Activated naive CD8-positive, alpha-beta T cell treated with anti-CD3 and anti-CD28 coated beads for 36 hours (primary cell): ENCODE measurements at places on chromosomes 16 and 17. TPM values are rescaled to one million over a fixed set of nuclear protein-coding genes. Genes with fewer than 3 reads are reported as not detected.

- no peak for DNase-seq
Measured at GRCh38 chr16:990516-991291, 9.1 kb downstream of the SOX8 start.

DNA sequence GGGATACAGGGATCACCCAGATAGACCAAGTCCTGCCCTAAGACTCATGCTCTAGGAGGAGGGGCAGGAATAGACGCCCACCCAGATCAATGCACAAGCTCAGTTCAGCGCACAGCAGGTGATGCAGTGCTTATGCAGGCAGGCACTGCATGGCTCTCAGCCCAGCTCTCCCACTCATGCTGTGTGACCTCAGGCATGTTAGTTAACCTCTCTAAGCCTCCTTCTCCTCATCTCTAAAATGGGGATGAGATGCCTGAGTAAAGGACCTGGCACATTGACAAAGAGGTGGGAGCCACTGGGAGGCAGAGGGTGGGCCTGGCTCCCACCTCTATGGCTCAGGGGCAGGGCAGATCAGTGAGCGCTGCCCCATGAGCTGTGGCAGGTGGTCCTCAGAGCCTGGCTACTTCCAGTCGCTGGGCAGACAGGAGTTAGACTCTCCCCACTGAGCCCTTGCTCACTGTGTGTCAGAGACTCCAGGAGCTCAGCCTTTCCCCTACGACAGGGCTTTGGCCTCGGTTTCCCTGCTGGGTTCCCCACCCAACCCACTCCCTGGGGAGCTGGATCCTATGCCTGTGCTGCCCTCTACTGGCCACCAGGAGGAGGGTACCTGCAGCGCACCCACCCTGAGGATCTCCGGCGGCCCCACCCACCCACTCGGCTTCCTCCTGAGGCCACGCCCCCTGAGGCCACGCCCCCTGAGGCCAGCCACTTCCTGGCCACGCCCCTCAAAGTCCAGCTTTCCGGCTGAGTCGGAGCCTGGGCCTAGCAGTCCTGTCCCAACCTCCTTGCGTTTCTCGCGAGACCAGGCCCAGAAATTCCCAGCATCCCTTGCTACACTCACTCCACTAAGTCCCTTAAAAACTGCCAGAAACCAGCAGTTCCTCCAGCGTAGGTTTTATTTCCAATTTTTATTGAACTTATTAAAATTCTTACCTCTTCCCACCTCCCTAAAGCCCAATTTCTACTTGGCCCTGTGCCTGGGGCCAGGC lies 196.1 kb downstream of the GSG1L start:
- peak; percentile 77 for DNase-seq

DNA sequence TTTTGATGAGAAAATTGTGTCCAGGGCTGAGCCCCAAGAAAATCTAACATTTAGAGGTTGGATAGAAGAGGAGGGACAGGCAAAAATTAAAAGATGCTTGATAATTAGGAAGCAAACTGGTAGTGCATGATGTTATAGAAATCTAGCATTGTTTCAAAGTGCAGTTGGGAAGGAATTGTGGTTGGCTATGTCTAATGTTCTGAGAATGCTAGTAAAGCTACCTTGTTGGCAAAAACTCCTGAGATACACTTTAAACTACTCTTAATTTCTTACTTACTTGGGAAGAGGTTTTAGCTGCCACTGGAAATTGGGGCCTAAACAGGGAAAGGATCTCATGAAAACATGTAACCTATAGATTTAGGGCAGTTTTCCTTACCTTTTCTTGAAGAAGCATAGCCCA lies 48.3 kb downstream of the MAP2K4 start:
- no peak for DNase-seq

- no peak for DNase-seq
Measured at GRCh38 chr17:42475121-42475520, 16.4 kb downstream of the ATP6V0A1 start.

C17orf67 gene
- total RNA-seq: 1.5 TPM

SMIM22 gene
- not detected for total RNA-seq

PAQR4 gene
- total RNA-seq: 29.5 TPM

DNA sequence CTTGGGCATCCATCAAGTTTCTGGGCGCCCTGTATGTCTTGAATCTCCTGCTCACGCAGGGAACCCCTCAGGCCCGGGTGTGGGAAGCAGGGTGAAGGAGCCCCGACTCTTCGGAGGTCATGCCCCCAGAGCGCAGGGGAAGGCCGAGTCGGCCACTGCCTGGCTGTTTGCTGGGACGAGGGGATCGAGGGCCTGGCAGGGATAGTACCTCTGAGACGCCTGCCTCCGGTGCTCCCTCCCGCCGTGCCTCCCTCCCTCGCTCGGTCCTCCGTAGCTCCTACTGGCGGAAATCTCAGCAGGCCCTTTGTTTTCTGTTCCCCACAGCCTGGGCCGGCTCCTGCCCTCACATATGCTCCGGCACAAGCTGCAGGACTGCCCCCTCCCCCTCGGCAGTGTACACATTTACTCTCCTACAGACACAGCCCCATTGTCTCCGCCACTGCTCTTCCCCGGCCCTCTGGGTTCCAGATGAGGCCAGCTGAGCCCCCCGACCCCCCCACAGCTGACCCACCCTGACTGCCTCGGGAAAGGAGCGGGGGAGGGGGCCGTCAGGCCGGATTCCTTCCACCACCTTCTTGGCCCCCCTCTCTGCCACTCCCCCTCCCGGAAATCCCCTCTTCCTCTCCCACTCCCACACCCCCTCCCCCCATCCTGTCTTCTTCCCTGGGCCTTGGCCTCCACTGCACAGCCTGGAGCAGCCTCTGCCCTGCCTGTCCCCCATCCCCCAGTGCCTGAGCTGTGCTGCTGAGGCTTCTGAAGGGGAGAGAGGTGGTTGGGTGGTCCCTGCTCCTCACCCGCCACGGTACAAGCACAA lies 1.4 kb downstream of the TRAF4 start:
- peak; percentile 46 for DNase-seq

TEKT5 gene
- not detected for total RNA-seq

SEZ6 gene
- not detected for total RNA-seq

GSG1L gene
- not detected for total RNA-seq

DNA sequence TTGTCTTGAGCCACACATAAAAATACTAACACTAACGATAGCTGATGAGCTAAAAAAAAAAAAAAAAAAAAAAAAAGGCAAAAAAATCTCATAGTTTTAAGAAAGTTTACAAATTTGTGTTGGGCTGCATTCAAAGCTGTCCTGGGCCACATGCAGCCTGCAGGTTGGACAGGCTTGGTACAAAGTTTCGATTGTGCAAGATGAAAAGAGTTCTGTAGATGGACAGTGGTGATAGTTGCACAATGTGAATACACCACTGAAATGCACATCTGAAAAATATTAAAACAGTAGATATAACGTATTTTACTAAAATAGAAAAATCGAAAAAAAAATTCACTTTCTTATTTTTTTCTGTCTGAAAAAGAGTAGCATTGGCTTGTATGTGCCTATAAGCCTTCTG lies 42.9 kb downstream of the AMFR start:
- no peak for DNase-seq

DNA sequence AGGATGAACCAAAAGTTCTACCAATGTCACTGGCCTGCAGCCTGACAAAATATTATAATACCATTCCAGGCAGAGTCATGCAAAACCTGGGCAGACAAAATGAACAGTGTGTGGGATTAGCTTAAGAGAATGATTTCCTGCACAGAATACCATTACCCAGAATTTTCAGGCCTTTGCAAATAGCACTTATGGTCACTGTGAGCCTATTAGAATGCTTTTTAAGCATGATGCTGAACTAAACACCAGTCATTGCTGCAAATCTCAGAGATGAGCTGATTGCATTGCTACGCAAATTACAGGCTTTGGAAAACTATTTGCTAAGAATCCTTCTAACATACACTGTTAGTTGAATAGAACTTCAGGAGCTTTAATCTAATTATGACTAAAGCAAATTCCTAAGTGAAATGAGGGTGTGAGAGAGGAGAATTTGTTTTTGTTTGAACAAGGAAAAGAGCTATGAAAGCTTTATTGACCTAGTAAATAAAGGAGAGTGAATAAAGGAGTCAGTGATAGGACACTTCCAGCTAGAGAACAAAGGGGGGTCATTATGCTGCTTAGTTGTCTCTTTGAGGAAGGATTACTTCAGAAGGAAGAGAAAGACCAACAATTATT lies 398.8 kb downstream of the HS3ST3B1 start:
- DNase-seq: no peak

DNA sequence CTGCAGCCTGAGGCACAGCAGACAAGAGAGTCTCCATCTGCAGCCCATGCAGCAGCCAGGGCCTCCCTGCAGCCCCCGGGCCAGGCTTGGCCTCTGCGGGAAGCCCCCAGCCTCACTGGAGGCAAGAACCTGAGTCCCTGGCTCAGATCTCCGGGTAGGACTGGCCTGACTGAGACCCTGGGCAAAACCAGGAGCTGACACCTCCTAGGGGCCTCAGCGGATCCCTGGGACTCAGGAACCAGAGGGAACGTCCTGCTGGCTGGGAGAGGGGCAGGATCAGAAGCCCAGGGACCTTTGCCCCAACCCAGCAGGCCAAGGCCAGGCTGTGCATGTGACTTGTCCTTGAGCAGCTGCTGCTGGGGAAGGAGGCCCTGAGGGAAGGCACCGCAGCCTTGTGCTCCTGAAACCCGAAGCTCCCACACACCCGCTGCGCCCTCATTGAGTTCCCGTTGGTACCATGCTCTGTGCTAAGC lies 1.7 kb upstream of the PRSS21 start:
- DNase-seq: no peak

GRCh38 chr16:79089735-79090284 lies 510.7 kb downstream of the MAF start:
- DNase-seq: peak; percentile 82

GLIS2 gene
- 0.16 TPM for total RNA-seq

TMC8 gene
- total RNA-seq: 136 TPM

DNA sequence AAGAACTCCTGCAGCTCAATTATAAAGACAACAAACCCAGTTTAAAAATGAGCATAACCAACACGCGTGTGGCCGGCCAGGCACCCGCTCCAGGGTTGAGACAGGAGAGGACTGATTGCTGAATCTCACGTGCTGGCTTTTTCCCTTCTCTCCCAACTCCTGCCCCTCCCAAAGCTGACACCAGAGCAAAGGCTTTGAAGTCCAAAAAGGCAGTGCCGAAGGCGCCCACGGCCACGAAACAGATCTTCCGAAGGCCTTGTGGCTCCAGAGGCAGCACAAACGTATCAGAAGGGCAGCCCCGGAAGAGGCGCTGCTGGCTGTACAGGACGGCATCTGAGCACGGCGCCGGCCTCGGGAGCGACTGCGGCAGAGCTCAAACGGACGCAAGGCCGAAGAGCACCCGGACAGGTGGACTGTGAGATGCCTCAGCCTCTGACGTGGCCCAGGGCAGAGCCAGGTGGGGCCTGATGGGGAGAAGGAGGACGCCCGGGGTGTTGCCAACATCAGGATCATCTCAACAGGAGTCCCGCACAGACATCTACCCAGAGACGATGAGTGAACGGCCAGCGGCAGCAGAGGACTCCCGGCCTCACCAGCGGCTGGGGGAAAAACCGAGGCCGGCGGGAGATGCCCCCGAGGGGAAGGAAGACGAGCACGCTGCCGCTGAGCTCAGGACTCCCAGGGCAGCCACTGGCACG lies 10.5 kb downstream of the CLCN7 start:
- no peak for DNase-seq

- DNase-seq: no peak
Measured at GRCh38 chr17:48246612-48247011, 139.0 kb downstream of the SNX11 start.

DNA sequence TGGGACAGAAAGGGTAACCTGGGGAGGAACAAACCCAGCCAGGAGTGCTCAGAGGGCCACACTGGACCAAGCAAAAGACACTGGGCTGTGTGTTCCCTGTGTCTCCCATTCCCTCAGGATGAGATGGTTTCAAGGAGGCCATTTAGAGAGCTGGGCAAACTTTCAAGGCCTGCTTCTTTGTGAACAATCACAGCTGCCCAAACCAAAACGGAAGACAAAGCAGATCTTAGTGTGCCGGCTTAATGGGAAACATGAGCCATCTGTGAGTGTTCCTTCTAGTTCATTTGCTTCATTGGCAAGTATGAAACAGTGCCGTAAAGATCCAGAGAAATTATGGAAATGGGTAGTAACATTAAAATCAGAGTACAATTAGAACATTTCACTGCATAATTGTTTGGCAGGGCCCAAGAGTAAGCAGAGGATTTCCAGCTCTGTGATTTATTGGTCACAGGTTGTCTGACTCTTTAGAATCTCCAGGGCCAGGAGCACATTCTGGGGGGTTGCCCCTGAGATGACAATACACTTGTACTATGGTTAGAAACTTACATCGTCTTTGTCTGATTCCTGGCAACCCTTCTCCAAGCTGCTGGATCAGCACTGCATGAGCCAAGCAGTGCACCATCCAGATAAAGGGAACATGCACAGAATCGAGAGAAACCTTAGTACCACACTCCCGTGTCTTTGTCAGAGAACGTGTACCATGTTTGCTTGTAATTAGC lies 412.1 kb downstream of the RBFOX1 start:
- DNase-seq: no peak

DNA sequence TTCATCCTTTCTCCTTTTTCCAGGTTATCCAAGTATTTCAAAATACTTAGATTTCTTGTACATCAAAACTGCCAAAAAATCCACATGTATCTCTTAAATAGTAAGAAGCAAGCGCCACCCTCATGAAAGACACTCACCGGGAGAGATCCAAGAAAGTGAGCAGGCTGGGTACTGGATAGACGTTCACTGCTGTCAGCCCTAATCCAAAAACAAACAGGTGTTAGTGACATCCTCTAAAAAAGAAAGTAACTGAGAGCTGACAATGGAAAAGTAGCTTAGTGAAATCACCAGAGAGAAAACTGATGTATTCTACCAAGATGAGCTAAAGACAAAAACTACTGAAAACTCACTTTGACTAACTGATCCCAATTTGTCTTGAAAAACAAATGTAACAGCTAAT lies 46.1 kb downstream of the MARVELD3 start:
- DNase-seq: no peak

IL21R gene
- total RNA-seq: 99.5 TPM

GRCh38 chr16:1940273-1941161 lies 2.5 kb downstream of the MSRB1 start:
- no peak for DNase-seq

DNA sequence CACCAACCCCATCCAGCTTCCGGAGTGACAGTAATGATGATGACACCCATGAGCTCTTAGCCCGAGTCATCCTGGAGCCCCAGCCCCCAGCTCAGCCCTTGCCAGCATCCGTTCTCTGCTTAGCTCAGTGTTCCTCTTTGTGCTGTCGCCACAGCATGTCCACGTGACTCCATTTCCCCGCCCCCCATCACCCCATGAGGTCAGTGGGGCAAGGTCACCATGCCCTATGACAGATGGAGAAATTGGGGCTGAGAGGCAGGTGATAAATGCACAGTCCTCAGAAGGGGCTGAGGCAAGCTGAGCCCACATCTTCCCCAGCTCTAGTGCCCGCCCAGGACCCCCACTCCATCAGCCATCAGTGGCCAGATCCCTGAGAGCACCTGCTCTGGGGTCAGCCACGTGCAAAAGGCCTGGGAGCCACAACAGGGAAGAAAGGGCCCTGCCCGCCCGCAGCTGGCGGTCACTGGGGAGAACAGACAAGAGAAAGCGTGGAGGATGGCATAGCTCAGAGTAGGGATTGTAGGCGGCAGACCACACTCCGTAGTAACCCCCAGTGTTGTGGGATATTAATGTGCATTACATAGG lies 17.1 kb downstream of the ITGB4 start:
- peak; percentile 30 for DNase-seq

GRCh38 chr16:83954577-83955016 lies 1.6 kb downstream of the OSGIN1 start:
- DNase-seq: no peak

GRCh38 chr17:28574526-28574925 lies 2.2 kb downstream of the ALDOC start:
- DNase-seq: no peak

- DNase-seq: no peak
Measured at GRCh38 chr16:67017421-67017750, 11.6 kb upstream of the CBFB start.

GRCh38 chr17:76385892-76386786 lies 1.7 kb downstream of the SPHK1 start:
- peak; percentile 89 for DNase-seq
